ENCODE measurements at places on chromosomes 3 and 15.

GRCh38 chr15:82870727-82871320 is 61.4 kb downstream of the WHAMM start:
- peak; percentile 13 for DNase-seq

GRCh38 chr3:5054098-5054497 is 68.0 kb upstream of the ARL8B start:
- no peak for DNase-seq

- no peak for DNase-seq
These were observed 89.5 kb upstream of the MANF start for GRCh38 chr3:51295625-51296024.

DNA sequence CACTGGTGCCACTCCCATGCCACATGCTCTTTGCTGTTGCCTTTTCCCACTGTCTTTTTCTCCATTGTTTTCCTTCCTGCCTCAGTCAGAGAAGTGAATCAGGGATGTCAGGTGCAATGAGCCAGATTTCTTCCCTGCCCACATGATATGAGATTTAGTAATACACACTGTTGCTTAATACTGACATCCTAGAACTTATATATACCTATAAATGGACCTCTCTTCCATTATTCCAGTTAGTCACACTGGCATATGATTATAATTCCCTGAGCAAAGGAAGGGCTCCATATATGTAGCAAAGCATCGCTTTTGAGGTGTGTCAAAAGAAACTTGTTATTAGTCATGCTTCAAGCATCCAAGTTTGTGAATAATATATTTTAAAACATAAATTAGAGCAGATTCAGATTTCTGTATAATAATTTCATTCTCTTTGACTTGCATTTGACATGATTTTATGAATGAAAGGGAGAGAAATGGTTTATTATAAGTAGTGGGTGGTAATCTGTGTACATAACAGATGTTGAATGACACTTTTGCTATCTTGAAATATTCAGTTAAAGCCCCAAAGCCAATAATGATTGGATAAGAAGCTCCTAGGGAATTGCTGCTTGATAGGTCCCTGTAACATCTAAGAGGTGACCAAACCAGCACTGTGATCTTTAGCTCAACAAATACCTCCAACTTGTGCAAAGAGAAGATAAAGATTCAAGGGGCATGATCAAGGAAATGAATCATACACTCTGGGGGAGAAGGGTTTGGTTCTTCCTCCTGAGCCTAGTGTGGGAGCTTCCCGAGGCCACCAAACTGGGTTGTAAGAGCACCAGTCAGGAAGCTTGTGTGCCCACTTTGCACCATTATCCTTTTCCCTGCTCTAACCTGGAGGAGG is 48.6 kb downstream of the CHST2 start:
- no peak for DNase-seq

DNA sequence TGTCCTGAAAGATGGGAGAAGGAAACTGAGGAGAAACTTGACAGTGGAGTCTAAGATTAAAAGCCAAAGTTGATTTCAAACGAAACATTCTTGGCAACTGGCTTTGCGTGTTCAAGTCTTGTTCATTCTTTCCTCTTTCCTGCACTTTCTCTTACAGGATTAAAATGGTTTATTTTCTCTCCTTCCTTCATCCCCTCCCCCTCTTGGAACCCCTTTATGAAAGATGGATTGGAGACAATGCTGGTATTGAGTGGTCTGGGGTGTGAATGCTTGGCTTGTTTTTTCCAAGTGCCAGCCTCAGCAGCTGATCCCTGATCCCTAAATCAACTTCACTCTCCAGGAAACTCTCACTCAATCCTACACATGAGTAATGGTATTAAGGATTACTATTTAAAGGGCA is 703 bp upstream of the LSAMP start:
- DNase-seq: no peak

GRCh38 chr15:66452971-66453580 is 44.5 kb downstream of the SNAPC5 start:
- DNase-seq: no peak

DNA sequence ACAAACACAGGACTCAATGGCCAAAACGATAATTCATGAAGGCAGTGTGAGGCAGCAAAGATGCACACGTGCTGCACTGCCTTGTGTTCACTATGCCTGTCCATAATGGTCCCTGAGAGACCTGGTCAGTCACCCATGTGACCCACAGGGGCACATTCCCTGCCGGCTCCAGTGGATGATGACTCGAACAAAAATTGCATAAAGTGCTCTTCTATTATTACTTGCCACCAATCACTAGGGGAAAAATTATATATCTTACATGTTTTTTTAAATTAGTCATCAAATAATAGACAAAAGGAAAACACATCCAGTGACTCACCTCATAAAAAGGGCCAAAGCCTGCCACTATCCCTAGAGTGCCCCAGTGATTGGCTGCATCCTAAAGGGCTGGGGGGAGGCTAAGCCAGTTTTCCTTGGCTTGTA is 47.5 kb downstream of the UBP1 start:
- DNase-seq: no peak

DNA sequence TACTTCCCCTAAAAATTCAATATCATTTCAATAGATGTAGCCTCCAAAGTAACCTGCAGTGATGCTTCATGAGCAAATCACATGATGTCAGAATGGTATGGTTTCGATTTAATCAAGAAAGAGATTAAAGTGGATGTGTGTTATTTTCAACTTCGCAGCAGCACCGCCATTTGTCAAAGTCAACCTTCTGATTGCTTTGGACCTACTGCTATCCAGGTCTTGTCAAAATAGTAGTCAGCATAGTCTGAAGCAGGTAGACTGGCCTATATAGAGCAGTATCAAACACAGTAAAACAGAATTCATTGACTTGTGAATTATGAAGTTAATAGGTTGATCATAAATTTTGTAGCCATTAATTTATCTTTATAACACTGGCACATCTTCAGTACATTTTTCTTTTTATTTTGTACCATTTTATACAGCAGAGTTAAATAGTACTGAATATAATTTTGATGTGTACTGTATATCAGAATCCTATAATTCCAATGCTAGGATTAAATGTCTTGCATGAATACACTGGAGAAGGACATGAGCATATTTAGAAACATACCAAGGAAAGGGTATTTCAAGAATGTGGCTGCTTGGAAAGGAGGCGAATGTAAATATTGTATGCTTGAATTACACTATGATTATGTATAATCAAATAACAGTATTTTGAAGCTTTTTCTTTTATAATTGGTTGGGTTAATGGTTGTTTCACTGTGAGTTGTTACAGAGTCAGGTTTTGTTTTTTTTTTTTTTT is 79.6 kb downstream of the CDIN1 start:
- no peak for DNase-seq

DNA sequence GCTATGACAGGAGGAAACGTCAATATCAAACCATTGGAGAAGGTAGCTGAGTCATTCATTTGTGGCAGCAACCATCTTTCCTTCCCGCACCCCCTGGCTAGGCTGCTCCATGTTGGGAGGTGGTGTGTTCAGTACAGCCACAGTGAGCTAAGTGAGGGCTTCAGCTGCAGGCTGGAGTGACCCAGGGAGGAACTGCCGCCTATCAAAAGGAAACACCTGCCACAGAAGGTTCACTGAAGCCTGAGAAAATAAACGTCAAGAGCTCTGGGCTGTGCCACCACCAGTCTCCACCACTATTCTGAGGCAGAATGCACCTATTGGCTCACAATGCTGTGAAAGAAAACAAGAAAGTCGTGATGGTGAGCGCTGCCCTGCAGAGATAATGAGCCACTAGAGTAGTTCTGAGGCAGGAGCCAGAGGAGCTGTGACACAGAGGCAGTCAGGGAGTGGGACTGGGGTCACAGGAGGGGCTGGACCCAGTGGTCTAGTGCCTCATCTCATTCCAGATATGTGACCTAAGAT is 34.8 kb upstream of the CD47 start:
- peak; percentile 77 for DNase-seq

- DNase-seq: no peak
These were observed 1.1 kb downstream of the LSAMP start for GRCh38 chr3:116444115-116444747.

- DNase-seq: no peak
These were observed 28.2 kb downstream of the UBE3A start for GRCh38 chr15:25410649-25411048.

- DNase-seq: peak; percentile 79
These were observed 140.5 kb upstream of the TBL1XR1 start for GRCh38 chr3:177337541-177338331.

GRCh38 chr15:100902436-100903167 is 16.6 kb upstream of the LRRK1 start:
- no peak for DNase-seq

DNA sequence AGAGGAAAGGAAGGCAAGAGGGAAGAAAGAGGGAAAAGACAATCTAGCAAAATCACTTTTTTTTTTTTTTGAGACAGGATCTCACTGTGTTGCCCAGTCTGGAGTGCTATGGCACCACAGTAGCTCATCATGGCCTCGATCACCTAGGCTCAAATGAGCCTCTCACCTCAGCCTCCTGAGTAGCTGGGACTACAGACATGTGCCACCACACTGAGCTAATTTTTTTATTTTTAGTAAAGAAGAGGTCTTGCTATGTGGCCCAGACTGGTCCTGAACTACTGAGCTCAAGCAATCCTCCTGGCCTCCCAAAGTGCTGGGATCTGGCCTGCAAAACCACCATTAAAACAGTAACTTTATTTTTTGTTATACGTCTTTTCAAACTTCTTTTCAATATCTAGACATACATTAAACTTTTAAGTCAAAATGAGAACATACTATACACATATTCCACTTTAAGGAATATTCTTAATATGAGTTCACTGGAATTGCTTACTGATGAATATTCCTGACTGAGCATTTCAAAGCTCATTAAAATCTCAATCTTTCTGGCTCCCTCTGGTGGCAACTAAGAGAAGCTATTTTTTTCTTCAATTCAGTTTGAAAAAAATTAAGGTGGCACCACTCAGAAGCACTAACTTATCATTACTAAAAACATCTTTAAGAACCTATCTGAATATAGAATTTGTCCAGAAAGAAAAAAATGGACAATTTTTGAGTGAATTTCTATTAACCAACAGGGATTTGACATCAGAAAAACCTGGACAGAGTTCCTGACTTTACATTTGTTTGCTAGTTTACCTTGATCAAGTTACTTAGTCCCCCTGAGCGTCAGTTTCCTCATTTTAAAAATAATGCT is 40.9 kb downstream of the UACA start:
- DNase-seq: no peak

DNA sequence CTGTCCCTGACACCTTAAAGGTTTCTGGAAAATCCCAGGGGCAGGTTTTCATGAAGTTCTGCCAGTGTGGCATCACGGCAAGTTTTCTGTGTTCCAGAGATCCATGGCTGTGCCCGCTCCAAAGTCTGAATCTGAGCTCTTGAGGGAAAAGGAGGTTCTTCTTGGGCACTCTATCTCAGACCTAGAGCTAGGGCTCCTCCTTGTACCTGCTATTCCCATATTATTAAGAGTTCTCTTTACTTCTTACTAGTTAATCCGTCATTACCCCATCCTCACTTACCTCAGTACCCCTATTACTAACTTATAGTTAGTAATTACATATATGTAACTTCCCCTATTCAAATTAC is 5.9 kb upstream of the TRA2B start:
- no peak for DNase-seq

GRCh38 chr3:62500556-62501288 is 127.4 kb upstream of the FEZF2 start:
- no peak for DNase-seq

- DNase-seq: no peak
These were observed 236.6 kb downstream of the SOX2 start for GRCh38 chr3:181948286-181948685.

DNA sequence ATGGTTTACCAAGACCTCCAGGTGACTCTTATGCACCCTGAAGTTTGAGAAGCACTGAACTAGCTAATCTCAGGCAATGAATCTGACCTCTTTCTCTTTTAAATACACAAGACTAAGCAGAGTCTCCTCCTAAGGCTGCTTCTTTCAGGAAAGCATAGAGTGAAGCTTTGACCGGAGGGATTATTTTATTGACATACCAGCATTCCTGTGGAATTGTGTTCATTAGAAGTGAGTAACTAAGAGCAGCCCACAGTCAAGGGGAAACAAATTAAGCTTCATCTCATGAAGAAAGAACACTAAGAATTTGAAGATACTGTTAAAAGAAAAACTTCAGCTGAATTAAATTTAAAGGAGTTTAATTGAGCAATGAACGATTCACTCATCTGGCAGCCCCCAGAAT is 963.5 kb downstream of the NTRK3 start:
- no peak for DNase-seq

DNA sequence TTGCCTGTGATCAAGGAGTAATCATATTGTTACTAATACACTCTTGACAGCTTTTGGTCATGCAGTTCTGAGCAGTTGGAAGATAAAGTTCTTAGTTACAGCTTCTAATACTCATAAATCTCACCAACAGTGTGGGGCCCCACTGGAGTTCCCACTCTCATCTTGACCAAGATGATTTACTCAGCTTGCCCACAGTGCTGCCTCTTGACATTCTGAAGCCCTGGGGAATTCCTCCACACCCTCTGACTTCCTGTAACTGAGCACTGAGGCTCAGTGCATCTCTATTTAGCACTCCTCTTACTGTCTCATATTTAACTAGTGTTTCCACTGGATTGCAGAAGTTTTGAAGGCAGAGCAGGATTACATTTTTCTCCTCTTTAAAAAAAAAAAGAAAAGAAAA is 1.9 kb upstream of the ARL6IP5 start:
- peak; percentile 79 for DNase-seq

- no peak for DNase-seq
These were observed 157.7 kb downstream of the RBMS3 start for GRCh38 chr3:29438580-29438979.

DNA sequence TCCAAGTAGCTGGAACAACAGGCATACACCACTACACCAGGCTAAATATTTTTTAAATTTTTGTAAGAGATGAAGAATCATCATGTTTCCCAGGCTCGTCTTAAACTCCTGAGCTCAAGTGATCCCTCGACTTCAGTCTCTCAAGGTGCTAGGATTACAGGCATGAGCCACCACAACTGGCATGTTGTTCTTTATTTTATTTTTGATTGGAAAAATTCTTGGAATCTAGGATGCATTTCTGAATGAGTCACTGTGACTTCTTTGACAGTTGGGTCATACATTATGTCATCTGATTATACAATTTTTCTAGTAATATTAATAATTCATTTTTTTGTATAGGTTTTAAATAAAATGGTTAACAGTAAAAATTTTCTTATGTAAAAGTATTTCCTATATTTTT is 870.2 kb downstream of the SI start:
- DNase-seq: no peak

- DNase-seq: no peak
These were observed 75.5 kb upstream of the NR2E3 start for GRCh38 chr15:71734709-71735384.

GRCh38 chr3:147359177-147360050 is 46.9 kb downstream of the ZIC4 start:
- no peak for DNase-seq

GRCh38 chr3:186931532-186932280 is 1.4 kb downstream of the ST6GAL1 start:
- peak; percentile 84 for DNase-seq

GRCh38 chr3:188124184-188124583 is 29.8 kb upstream of the LPP start:
- no peak for DNase-seq

Measured in activated CD8-positive, alpha-beta memory T cell treated with anti-CD3 and anti-CD28 coated beads for 24 hours (primary cell).